ENCODE measurements at places on chromosomes 5 and 9. TPM values are rescaled to one million over a fixed set of nuclear protein-coding genes. Genes with fewer than 3 reads are reported as not detected.

DNA sequence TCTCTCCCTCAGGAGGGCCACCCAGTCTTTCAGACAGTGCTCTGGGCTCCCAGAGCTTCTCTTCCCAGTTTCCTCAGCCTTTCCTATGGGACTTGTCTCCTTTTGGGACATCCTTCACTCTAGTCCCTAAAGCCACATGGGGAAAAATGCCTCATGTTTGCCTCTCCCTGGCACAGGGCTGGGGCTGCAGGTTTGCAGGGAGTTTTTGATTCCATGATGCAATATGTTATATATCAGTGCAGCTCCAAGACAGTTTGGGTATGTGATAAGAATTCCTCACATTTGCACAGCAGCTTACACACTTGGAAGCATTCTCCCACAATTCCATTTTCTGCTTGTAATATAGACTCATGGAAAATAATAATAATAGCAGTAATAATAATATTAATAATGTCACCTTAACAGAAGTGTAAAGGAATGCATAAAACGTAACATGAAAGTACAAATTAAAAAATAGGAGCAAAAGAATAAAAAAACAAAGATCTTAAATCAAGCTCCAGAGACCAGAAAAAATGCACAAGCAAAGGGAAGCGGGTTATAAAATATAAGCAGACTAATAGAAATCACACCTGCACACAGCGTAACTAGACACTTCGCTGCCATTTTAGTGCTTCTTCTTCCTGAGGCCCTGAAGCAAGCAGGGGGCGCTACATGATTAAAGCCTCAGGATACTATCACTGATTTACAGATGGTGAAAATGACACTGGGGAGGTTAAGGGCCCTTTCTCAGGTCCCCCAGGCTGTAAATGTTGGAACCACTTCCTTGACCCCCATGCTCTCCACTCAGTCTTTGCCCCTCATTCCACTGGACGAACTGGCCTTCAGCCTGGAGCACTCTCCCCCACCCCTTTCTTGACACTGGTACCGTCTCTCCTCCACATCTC, 70.0 kb upstream of the IL17B start:
- peak; percentile 56 for DNase-seq

- no peak for DNase-seq
Observed at GRCh38 chr5:74322191-74322590, 318.3 kb downstream of the ENC1 start.

- DNase-seq = peak; percentile 95
Observed at GRCh38 chr9:4324513-4324912, 24.6 kb upstream of the GLIS3 start.

DNA sequence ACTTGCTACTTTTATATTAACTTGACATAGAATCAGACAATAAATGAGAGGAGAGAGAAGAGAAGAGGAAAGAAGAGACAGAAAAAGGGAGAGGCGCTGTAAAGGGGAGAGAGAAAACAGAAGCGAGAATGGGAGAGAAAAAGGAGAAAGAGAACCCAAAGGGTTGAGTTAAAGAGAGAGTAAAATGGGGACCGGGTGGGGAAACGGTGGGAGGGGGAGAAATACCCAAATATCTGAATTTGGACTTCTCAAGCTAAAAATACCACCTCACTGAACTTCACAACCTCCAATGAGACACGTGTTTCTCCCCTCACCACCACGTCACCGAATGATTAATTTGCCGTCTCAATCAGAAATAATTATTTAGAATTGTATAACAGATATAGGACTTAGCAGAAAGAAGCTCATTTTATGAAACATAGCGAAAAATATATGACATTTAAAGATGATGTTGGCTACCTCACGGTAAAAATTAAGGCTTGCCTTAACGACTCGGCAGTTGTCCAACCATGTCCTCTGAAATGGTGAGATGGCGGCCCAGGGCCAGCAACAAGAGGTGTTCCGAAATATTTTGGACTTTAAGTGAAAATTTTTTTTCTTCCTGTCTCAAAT, 204.1 kb downstream of the MEF2C start:
- no peak for DNase-seq

DNA sequence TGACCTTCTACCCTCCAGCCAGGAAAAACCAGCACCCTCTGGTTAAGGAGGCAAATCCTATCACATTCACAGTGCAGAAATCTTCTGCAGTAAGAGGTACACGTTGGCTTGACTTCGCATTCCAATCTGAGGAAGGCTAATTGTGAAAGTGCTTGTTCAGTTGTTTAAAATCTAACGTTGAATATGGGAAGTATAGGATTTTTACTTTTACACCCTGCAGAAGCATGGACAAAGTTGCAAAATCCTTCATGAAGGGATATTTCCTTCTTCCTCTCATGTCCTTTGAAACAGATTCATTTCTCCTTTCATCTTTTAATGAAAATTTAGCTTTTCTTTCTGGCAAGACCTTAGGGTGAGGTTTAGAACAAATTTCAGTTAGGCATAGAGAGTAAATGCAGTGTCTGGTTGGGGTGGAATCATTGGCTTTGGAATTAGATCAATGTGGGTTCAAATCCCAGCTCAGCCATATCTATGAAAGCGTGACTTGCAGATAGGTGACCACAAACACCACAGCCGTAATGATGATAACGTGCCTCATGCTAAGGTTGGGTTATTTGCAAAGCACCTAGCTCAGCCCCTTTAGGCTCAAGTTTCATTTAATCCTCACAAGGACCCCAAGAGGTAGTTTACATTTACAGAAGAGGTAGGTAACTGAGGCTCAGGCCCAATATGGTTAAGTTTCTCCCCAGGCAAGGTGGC, 42.2 kb upstream of the C5orf58 start:
- DNase-seq = no peak

The PRR16 gene
- 2.3 TPM for total RNA-seq

The SNCAIP gene
- 35.9 TPM for total RNA-seq

The WNT8A gene
- total RNA-seq = not detected

- no peak for DNase-seq
Observed at GRCh38 chr5:116157902-116158301, 73.1 kb downstream of the COMMD10 start.

DNA sequence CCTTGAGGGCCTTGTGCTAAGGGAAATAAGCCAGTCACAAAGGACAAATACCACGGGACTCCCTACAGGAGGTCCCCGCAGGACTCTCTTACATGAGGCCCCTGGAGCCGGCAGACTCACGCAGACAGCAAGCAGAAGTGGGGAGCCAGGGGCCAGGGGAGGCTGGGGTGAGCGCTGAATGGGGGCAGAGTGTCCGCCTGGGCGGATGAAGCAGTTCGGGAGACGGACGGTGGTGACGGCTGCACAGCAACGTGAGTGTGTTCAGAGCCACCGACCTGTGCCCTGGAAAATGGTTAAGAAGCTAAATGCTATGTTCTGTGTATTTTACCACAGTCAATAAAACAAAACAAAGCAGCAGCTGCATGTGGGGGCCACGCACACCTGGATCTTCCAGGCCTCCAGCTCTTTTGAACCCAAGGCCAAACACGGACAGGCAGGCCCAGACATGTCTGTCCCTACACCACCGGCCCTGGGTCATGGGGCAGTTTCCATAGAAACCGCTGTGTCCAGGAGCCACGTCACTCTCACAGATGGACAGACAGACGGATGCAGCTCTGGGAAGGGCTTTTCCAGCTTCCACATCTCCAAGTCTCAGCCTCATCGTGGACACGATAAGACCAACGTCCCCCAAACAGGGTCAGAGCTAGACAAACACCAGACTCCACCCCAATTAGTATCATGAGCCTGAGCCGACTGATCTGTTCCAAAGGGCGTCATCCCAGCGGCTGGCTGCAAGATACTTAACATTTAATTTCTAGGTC, 103.9 kb downstream of the VAV2 start:
- no peak for DNase-seq

- no peak for DNase-seq
Observed at GRCh38 chr9:113444736-113445135, 18.8 kb upstream of the RGS3 start.

The LTC4S gene
- 0.95 TPM for total RNA-seq

DNA sequence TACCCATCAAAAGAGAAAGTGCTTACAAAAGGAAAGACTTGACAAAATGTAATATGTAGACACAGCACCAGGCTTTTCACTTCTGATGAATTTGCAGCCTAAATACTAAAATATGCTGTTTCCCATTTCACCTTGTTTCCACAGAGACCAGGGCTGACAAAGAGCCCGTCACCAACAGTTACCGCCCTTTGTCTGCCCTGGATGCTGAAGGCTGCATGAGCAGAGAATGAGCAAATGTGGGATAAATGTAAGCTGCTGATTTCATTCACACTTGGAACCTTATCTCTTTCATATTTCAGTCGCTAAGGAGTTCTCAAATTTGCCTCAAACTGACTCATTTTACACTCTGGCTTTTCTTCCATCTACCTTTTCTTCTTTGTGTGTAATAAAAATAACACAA, 213.9 kb downstream of the TMEM167A start:
- DNase-seq = no peak

GRCh38 chr9:77176106-77176505, 1.2 kb upstream of the VPS13A start:
- DNase-seq = no peak

DNA sequence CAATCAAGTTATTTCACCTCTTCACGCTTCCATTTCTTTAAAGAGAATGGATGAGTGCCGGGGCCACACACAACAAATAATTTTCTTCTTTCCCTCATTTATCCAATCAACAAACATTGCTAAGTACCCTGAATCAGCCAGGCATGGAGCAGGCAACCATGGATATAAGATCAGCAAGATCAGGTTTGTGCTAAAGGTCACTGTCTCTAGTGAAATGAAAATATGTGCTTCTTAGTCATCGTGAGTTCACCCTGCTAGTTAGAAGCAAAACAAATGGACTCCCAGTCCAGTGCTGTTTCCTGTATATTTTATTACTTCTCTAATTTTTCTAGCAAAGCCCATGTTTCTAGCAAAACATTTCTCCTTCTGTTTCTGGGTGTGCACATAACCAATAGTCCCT, 629.2 kb downstream of the BNC2 start:
- DNase-seq = no peak

DNA sequence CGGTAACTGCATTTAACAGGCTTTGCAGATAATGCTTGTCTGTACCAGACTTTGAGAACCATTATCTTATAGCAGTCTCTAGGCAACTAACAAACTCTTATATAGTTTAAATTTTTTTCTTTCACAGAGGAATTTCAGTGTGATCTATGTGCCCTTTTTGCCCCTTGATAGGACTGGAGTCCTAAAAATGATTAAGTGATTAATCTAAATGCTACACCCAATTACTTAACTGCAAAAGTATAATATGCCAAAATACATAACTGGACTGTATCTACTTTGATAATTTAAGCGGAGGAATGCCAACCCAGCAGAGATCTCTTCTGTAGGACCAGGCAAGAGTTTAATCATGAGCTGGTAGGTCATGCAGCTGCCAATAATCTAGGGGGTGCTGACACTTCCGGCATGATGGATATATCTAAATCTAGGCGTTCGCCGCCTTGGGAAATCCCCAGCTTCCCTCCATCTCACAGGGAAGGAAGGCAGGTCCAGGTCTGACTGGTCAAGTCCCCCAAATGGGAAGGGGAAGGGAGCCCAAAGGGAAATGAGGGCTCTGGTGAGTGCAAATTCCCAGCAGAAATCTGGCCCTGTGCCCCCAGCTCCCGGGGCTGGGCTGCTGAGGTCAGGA, 205.6 kb downstream of the GAPVD1 start:
- DNase-seq = peak; percentile 54

- no peak for DNase-seq
Observed at GRCh38 chr9:119453490-119453911, 84.3 kb upstream of the BRINP1 start.

GRCh38 chr9:97373331-97373730, 38.6 kb upstream of the TDRD7 start:
- DNase-seq = no peak

DNA sequence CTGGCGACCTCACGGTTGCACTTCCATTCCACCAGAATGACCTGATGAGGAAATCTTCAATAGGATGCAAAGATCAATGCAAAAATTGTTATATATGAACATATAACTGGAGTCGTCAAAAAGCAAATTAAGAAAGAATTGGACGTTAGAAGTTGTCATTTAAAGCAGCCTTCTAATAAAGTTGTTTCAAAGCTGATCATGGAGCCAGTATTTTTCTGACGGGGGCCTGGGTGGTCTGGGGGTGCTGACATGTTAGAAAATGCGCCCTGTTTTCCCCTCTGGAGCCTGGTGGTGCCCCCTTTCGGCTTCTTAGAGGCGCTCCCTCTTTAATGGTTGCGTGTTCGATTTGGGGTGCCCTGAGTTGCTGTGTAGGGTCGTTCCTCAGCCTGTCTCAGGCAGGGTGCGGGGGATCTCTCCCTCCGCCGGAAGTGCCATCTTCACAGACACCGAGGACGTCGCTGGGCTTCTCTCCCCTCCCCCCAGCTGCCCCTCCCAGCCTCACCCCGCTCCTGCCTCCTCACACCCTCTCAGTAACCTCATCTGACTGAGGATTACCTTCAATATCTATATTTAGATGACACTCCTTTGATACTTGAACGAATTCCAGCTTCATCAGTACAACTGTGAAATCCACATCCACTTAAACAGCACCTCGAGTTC, 18.3 kb downstream of the PTGES2 start:
- DNase-seq = no peak

GRCh38 chr5:34042321-34042720, 692 bp downstream of the C1QTNF3 start:
- DNase-seq = peak; percentile 53

The LECT2 gene
- not detected for total RNA-seq

The TSSK1B gene
- total RNA-seq = not detected
